ENCODE measurements at places on chromosomes 5 and 9. TPM values are rescaled to one million over a fixed set of nuclear protein-coding genes. Genes with fewer than 3 reads are reported as not detected.

GPR151 gene
- not detected for total RNA-seq

SLC36A3 gene
- total RNA-seq, result not detected

GRCh38 chr9:4382722-4383317, 83.0 kb upstream of the GLIS3 start:
- DNase-seq, result no peak

DNA sequence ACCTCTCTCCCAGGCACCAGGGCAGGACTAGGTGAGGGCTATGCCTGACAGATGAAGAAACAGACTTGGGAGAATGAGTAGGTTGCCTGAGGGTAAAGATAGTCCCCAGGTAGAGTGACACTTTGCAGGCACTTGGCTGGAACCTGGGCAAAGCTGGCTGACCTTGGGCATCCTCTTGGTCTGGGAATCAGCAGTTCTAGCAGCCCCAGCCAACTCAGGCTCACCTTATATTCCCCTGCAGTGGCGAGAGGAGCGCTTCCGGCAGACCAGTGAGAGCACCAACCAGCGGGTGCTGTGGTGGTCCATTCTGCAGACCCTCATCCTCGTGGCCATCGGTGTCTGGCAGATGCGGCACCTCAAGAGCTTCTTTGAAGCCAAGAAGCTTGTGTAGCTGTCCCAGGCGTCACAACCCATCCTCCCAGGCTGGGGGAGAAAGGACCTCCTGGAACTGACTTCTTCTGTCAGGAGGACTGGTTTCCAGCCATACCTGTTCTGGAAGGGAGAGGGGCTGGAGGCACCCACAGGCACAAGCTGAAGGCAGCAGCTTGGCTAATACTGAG, 3.1 kb downstream of the TMED9 start:
- DNase-seq, result no peak

DNA sequence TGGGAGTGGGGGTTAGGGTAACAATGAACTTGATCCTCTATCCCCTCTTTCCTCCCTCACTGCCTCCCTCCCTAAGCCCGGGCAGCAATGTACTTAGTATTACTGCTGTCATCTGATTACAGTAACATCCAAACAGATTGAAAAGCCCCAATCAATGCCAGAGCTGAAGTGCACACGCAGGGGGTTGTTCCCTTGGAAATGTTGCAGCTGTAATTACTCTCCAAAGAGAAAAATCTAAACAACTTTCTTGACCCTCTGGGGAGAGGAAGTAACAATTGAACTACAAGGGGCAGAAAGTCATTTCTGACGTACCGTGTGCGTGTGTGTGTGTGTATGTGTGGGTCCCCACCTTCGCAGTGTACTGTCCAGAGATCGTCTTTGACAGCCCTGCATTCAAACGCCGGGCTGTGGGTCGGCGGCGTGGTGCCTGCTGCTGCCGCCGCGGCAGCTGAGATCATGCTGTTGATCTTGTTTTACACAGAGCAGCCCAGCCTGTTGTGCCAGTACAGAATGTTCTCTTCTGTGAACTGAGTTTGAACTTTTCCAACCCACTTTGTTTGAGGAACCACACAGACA, 66.0 kb upstream of the KLF9 start:
- peak; percentile 59 for DNase-seq

GRCh38 chr5:174119468-174119881, 74.0 kb downstream of the NSG2 start:
- no peak for DNase-seq

DNA sequence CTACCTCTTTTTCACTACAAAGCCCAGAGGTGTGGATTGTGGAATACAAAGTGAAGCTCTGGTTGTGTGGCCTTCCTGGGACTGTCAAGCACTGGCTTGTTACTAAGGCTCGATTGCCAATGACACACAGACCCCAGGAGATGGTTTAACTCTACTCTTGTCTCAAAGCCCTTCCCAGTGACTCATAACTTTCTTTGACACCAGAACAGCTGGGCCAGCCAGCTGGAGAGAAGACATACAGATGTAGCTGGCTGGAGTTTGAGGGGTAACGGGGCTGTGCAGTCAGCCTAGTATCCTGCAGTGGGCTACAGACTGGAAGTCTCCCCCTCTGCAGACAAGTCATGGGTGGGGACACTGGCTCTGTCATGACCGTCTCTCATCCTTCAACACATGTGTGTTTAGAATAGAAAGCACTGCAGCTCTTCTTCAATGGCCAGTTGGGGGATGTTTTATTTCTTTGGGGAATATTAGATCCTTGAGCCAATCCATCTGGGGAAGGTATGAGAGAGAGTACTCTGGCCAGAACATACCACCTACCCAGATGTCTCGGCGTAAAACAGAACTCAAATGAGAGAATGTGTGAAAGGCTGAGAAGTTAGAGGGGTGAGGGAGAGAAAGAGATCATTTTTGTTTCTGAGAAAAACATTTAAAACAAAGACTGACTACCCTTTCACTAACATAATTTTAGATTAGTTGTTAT, 53.3 kb downstream of the SEMA6A start:
- DNase-seq, result no peak

DNA sequence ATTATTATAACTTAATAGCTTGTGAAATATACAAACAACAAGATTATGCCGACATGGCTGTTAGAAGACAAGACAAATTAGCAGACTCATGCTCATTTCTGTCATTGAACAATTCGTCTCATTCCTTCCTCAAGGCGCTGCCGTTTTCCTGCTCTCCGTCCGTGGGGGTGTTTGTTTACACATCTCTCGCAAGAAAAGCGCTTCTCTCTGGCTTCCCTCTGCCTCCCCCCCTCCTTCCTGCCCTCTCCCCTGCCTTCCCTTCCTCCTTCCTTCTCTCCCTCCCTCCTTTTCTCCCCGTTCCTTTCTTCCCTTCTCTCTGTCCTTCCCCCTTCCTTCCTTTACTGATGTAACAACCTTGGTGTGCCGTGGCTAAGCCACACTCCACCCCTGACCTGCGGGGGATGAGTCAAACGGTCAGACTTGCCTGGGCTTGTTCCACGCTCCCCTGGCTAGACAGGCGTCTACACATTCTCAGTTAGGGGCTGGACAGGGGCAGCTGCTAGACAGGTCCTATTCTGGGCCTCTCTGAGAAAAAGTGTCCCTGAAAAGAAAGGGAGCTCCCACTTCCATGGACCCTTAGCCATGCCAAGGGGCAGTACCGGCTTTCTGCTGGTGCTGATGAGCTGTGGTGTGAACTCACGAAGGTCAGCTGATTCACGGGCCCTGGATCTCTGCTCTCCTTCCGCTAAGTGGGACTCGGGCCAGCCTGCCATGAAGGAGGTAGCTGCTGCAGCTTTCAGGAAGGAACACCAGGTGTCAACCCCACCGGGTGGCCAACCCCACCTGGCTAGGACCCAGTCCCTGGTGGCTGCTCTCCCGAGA, 32.0 kb upstream of the SPTLC1 start:
- DNase-seq, result peak; percentile 93

GRCh38 chr5:35098214-35098613, 50.5 kb upstream of the AGXT2 start:
- no peak for DNase-seq

IFNA13 gene
- not detected for total RNA-seq

PCAT7 gene
- total RNA-seq, result 5.2 TPM

MAP1B gene
- 476 TPM for total RNA-seq

DNA sequence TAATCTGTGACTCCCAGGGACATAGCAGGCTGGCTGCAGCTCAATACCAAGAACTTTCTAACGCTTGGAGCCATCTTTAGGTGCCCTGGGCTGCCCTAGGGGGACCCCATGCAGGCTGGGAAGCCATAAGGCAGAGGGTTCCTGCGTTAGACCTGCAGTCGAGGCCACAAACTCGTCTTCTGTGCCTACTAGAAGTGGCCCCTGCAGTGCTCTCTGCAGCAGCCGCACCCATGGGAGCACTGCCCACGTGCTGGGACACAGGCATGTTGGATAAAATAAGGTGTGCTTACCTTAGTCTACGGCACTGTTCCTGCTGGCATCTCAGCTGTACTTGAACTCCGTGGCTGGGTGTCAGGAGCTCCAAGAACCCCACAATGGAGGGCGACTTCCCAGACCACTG, 9.4 kb downstream of the TOR1B start:
- no peak for DNase-seq

DNA sequence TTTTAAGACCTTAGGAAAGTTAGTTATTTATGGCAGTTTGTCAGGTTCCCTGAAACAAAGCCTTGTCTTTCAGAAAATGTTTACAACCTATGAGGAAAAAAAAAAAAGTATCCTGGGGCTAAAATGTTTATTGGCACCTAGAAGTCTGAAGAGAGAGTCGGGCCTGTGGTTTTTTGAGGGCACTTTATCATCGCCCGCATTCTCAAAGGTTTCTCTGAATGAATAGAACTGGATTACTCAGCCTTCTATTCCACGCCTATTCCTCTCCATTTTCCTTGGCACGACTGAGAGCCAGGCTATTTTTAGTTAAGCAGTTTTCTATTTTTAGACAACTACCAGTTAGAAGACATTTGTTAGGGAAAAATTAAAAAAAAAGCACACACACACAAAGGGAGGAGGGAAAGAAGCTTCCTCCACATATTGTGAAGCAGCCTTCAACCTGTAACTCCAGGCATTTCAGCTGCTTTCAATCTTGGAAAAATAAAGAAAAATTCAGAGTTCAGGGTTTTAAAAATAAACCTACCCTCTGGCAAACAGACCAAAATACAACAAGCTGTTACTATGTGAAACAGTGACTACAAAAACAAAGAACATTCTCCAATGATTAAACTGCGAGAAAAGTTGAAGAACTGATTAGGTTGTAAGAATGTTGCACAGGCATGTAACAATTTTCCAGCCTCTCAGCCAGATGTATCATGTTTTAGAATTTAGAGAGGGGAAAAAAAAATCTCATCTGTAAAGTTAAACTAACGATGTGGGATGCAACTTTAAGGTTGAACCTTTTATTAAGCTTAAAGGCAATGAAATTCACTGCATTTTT, 97.0 kb downstream of the MEF2C start:
- DNase-seq, result peak; percentile 97

MAST4 gene
- total RNA-seq, result 22.3 TPM

- DNase-seq, result peak; percentile 13
These were observed 15.5 kb upstream of the LRRTM2 start for GRCh38 chr5:138890644-138891043.

GRCh38 chr5:114176356-114176755, 185.5 kb upstream of the KCNN2 start:
- DNase-seq, result peak; percentile 75

DNA sequence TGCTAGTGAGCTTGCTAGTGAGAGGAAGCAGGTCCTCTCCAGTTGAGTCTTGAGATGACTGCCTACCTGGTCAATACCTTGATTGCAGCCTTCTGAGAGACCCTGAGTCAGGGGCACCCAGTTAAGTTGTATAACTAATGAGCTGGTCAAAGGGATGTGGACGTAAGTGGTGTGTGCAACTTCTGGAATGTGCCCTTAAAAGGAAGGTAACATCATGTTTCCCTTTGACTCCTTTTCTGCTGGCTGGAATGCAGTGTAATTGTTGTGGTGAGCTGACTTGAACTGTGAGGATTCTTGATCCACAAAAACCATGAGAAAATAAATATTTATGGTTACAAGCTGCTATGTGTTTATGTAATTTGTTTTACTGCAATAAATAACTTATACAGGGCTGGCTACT, 2.4 kb upstream of the SNX2 start:
- peak; percentile 82 for DNase-seq

INSL4 gene
- not detected for total RNA-seq

ARHGEF28 gene
- total RNA-seq, result 8.1 TPM

GRCh38 chr5:139090581-139090980, 107.6 kb downstream of the SIL1 start:
- no peak for DNase-seq

DNA sequence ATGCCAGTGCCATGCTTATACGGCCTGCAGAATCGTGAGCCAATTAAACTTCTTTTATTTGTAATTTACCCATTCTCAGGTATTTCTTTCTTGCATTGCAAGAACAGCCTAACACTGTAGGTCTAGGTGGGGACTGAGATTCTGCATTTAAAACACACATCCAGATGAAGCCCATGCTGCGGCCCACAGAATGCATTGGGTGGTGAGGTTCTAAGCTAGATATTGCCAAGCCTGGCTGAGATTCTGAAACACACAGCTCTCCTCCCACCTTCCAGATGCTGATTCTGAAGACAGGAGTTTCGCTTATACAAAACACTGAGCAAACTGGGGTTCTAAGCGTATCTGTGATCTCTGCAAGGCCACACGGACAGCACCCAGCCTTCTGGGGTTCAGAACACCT, 75.1 kb downstream of the DAPK1 start:
- DNase-seq, result no peak

LCN9 gene
- total RNA-seq, result 4.8 TPM

GABRA1 gene
- total RNA-seq, result 0.41 TPM

FAM151B gene
- total RNA-seq, result 2.9 TPM

RLN2 gene
- 0.52 TPM for total RNA-seq
